ENCODE measurements at places on chromosomes 7 and 10.

- peak; percentile 30 for DNase-seq
Observed at GRCh38 chr7:139654276-139655181, 123.3 kb downstream of the HIPK2 start.

GRCh38 chr10:35079763-35080162 lies 10.4 kb downstream of the CUL2 start:
- peak; percentile 86 for DNase-seq

DNA sequence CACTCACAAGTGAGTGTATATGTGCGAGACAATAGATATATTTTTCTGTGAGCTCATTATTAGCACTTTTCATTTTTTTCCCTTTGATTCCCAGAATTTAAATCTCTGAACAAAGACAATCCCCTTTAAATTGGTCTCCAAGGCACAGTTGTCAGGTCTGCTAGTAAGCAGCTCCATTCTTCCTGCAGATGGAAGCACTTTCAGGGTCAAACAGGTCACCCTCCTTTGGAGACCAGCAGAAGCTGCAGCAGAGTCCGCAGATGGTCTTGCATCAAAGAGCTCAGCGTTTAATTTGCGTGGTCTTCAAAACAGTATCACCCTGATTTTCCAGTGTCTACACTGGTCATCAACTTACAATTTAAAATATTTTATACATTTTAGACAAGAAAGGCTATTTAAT lies 543.8 kb downstream of the ARL4A start:
- no peak for DNase-seq

- no peak for DNase-seq
Observed at GRCh38 chr7:153370092-153370491, 610.5 kb downstream of the ACTR3B start.

DNA sequence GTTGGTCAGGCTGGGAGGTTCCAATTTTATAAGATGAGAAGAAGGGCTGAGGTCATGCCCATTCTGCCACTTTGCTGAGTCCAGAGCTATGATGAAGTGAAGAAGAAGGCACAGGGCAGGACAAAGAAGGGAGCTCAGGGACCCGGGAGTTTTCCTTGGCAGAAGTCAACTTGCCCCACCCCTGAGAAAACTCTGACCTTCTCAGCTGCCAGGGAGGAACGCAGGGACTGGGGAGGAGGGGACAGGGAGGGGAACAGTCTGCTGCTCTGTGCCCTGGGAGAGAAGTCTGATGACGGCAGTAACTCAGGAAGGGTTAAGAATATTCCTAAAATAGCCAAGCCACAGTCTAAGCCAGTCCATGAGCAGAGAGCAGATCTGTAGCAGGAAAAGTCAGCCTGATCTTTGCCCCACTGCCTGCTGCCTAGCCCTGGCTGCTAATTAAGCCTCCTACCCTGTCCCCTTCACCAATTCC lies 11.7 kb downstream of the ADIRF start:
- DNase-seq, result no peak

All from epithelial cell of esophagus (primary cell).